ENCODE measurements at places on chromosomes 4 and X.

GRCh38 chrX:132217203-132218073 lies 1.8 kb downstream of the RAP2C start:
- DNase-seq: peak; percentile 79

- DNase-seq: no peak
Measured at GRCh38 chrX:129786210-129786651, 6.5 kb downstream of the SASH3 start.

DNA sequence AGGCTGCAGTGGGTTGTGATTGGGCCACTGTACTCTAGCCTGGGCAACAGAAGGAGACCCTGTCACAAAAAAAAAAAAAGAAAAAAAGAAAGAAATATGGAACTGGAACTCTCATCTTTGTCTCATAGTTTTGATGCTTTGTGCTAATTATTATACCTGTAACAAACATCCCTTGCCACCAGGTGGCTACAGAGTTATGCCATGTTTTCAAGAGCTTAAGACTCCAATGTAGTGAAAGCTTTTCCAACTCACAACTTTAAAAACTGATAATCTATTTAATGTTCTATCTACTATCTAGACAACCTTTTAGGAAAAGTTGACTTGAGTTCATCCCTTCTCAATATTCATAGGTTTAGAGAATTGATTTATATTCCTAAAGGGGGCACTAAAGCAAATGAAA lies 42.4 kb downstream of the HTR2C start:
- peak; percentile 40 for DNase-seq

DNA sequence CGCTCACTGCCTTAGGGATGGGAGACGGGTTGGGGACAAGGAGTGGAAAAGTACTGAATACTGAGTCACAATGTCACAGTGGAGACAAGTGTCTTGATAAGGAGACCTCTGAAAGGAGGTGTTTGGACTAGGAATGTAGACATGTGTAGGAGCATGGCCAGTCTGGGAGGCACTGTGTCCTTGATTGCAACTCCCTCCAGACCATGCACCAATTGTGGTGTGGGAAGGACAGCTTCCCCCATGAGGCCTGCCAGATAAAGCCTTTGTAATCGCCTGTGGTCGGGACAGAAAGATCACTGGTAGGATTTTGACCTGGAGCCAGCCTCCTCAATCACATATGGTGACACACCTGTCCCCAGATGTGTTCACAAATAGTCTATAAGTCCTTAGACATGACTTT lies 64.1 kb downstream of the USP38 start:
- DNase-seq: no peak

DNA sequence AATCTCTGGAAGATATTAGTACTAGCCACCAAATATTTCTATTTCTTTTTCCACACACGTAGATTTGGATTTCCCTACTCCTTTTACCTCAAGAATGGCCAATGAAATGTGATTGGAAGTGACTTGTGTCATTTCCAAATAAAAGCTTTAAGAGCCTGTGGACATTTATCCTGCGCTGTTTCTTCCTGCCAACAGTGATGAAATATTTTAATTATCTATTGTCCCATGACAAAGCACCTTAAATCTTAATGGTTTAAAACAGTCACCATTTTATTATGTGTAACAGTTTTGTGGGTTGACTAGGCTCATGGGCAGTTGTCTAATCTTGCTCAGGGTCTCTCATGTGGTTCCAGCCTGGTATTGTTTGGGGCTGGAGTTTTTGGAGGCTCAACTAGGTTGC lies 3.5 kb upstream of the PGRMC2 start:
- no peak for DNase-seq

DNA sequence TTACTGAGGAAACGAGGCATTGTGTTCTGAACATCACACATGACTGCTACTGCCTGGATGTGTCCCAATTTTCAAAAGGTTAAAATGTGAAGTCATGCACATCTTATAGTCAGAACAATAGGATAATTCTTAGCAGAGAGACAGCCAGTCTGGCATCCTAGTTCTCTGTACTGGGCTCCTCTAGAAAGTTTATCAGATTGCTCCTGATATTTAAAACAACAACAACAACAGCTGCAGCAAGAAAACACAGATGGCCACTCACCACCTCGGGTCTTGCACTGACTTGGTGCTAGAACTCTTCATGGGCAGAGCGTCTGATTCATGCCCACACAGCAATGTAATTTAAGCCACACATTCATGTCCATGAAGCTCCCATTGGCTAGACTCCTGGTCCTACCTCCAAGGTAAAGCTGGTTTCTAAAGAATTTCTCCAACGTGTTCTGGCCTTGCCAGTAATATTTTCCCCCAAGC lies 33.3 kb upstream of the SLC2A9 start:
- no peak for DNase-seq

DNA sequence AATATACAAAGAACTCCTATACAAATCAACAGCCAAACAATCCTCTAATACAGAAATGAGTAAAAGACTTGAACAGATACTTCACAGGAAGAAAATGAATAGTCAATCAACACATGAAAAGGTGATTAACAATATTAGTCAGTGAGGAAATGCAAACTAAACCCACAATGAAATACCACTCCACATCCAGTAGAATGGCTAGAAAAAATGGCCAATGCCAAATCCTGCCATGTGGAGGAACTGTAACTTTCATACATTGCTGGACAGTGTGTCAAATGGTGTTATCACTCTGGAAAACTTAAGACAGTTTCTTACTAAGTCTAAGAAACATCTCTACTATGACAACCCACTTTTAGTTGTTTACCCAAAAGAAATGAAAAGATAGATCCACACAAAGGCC lies 59.5 kb downstream of the NSG1 start:
- DNase-seq: no peak

GRCh38 chrX:18574591-18574990 lies 97.3 kb downstream of the RS1 start:
- peak; percentile 74 for DNase-seq

- DNase-seq: no peak
Measured at GRCh38 chr4:95093936-95094929, 336.5 kb downstream of the BMPR1B start.
